Mucosa of gallbladder (tissue), 1 donor: ENCODE measurements at places on chromosomes 5 and 9. TPM values are rescaled to one million over a fixed set of nuclear protein-coding genes. Genes with fewer than 3 reads are reported as not detected.

ARHGEF39 gene
- total RNA-seq, result 6.4 TPM

INSYN2B gene
- 0.46 TPM for total RNA-seq

RNF224 gene
- total RNA-seq, result 0.95 TPM

ROPN1L gene
- 0.26 TPM for total RNA-seq

NDUFS6 gene
- total RNA-seq, result 33.2 TPM

NREP gene
- total RNA-seq, result 51.2 TPM

GPR21 gene
- 1.9 TPM for total RNA-seq

TAF11L10 gene
- total RNA-seq, result not detected

NKD2 gene
- 7.6 TPM for total RNA-seq

ZNF354C gene
- 6.9 TPM for total RNA-seq

ANKDD1B gene
- 0.43 TPM for total RNA-seq

GFPT2 gene
- 9.4 TPM for total RNA-seq

LCN1 gene
- total RNA-seq, result not detected

CYSRT1 gene
- total RNA-seq, result 0.78 TPM

CER1 gene
- total RNA-seq, result not detected

DNAH5 gene
- 1.8 TPM for total RNA-seq

ARSI gene
- 2.2 TPM for total RNA-seq

CNTLN gene
- total RNA-seq, result 5.4 TPM

SCGB3A2 gene
- total RNA-seq, result not detected

CENPK gene
- 2.2 TPM for total RNA-seq

FAM163B gene
- 0.81 TPM for total RNA-seq

OR1K1 gene
- not detected for total RNA-seq

CKMT2 gene
- total RNA-seq, result 61.7 TPM

EQTN gene
- 0.32 TPM for total RNA-seq
